ENCODE measurements at places on chromosomes 4 and X.

DNA sequence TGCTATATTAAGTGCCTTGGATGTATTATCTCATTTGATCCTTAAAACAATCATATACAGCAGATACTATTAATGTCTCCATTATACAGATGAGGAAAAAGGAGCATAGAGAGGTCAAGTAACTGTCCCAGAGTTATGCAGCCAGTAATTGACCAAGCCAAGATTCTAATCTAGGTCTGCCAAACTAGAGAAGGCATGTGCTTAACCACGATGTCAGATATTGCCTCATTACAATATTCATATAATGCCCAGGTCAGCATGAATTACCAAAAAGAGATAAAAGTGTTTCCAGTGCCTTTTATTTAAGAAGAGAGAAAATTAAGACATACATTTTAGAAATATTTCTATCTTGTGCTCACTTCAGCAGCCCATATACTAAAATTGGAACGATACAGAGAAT is 7.1 kb downstream of the ARHGEF6 start:
- no peak for DNase-seq

- peak; percentile 88 for DNase-seq
Measured at GRCh38 chr4:7630568-7631287, 196.0 kb upstream of the PSAPL1 start.

DNA sequence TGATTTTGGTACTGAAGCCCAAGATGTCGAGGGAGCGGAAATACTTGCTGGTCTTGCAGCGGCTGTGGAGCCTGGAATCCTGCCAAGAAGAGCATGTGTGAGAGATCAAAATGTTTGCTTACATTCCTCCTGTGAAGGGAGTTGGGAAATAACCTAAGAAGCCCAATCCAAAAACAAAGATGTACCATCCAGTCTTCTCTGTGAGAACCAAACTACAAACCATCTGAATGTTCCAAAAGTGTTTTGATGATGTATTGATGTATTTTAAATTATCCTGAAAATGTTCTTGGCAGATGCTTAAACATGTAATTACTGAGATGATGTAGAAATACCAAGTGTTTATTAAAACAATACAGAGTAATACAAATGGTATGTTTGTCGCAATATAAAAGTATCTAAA is 10.1 kb upstream of the ADH1A start:
- DNase-seq: peak; percentile 7

GRCh38 chr4:20026456-20026855 is 225.2 kb upstream of the SLIT2 start:
- DNase-seq: no peak

DNA sequence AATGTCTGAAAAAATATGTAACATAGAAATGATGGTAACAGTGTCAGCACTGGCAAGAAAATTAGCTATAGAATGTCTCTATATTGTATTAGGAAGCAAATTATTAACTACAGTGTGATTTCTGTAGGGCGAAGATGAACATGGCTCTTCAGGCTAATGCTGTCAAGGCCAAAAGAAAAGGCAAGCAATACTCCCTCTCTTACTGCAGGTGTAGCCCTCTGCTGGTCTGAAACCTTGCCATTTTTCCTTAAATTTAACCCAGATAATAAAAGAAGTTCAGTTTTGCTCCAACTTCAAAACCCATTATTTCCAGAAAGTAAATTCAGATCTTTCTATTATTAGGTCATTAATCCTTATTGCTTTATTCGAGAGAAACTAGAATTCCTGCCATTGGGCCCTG is 215.9 kb downstream of the LRBA start:
- DNase-seq: peak; percentile 5

GRCh38 chr4:138938366-138938690 is 77.3 kb upstream of the NOCT start:
- peak; percentile 52 for DNase-seq

GRCh38 chr4:125735102-125735501 is 420.3 kb downstream of the FAT4 start:
- peak; percentile 83 for DNase-seq

GRCh38 chr4:84582302-84582987 is 482 bp upstream of the CDS1 start:
- DNase-seq: no peak

- DNase-seq: no peak
Measured at GRCh38 chr4:33262824-33263223, 2542.7 kb downstream of the PCDH7 start.

GRCh38 chr4:94852616-94853015 is 94.9 kb downstream of the BMPR1B start:
- DNase-seq: no peak

GRCh38 chr4:187921946-187922623 is 73.5 kb upstream of the ZFP42 start:
- DNase-seq: no peak

- DNase-seq: no peak
Measured at GRCh38 chr4:36206603-36207311, 37.6 kb downstream of the ARAP2 start.

DNA sequence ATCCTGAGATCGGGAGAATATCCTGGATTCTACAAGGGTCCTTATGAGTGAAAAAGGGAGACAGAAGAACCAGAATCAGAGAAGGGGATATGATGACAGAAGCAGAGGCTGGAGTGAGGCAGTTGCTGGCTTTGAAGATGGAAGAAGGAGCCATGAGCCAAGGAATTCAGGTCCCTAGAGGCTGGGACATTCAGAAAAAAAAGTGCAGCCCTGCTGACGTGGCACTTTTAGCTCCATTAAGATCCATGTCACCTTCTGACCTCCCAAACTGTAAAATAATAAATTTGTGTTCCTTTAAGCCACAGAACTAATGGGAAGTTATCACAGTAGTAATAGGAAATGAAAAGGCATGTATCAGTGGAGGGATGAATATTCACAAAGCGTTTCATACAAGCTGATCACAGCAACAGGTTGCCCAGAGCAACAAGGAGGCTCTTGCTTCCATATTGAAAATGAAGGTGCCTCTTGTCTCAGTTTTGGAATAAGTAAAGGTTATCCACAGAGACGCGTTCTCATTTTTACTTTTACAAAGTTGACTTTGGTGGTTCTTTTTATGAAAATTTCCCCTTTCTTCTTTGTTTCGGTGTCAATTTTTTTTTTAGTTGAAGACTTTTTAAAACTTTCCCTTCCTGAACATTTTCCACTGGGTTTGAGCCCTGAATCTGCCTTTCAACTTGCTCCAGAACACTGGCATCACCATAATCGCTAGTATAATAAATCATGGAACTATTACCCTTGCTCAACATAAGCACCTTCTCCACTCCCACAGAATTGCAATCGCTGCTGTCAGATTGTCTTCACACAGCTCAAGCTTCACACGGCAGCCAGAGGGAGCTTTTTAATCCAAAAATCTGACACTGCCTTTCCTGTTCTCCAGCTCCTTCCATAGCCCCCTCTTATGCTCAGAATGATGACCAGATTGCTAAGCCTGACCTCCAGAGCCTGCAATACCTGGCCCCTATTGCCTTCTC is 127.6 kb upstream of the RBPJ start:
- no peak for DNase-seq

DNA sequence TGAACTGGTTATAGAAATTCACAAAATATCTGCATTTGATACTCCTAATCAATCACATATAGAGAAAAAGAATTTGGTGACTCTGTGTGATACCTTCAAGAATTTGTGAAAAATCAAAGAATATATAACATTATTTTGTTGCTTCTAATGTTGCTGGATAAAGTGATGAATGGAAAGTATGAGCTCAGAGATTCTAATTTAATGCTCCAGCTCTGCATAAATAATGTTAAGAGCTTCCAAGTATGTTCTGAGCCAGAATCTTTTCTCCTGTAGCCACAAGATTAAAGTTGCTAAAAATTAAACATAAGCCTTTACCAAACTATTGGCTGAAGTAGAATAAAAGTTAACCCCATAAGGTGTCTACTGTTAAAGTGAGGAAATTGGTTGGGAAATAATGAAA is 294.7 kb upstream of the CT83 start:
- DNase-seq: no peak

DNA sequence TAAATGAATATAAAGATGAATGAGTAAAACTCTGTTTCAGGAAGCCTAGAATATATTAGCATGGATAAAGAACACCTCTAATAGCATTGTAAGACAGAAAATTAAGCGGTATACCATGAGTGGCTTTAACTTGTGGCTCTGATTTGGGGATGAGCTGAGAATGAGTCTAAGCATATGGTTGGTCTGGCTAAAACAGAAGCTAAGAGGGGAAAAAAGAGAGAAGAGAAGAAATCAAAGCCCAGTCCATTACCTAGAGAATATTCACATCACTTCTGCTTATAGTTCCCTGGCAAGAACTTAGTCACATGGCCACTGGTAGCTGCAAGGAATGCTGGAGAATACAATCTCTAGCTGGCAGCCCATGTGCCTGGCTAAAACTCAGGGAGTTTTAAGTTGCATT is 414.5 kb downstream of the PRDM5 start:
- DNase-seq: no peak

- no peak for DNase-seq
Measured at GRCh38 chr4:187396106-187396505, 599.5 kb upstream of the ZFP42 start.

DNA sequence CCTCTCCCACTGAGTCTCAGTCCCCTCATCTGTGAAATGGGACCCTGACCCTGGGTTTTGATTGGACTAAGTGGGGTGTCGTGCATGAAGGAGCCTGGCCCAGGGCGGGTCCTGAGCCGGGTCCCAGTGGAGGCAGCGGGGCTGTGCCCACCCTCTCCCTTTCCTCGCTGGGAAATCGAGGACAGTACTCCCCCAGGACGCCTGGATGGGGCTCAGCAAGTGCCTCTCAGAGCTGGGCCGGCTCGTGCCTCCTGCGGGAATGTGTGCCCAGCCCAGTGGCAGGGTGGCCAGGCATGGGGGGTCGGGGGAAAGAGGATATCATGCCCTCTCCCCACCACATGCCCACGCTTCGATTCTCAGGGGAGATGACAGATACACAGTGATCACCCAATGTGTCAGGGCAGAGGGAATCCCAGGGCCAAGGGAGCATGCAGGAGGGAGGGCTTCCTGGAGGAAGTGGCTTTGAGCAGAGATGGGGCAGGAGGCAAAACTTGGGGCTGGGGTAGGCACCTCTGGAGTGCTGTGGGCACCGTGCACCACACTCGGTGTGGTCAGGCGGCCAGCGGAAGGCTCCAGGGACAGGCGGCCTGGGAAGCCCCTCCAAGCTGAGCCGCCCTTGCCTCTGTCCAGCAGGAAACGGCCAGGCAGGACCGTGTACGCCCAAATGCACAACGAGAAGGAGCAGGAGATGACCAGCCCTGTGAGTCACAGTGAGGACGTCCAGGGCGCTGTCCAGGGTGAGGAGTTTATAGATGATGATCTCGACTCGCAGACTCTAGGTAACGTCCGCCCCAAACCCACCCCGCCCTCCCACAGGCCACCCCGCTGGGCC is 203.0 kb downstream of the AFAP1 start:
- peak; percentile 41 for DNase-seq

- no peak for DNase-seq
Measured at GRCh38 chr4:43485196-43485595, 592.7 kb downstream of the GRXCR1 start.

GRCh38 chr4:168716406-168717129 is 219.7 kb downstream of the PALLD start:
- peak; percentile 30 for DNase-seq

GRCh38 chr4:60522265-60522664 is 677.9 kb upstream of the ADGRL3 start:
- DNase-seq: no peak

GRCh38 chrX:13797512-13797911 is 19.4 kb downstream of the GPM6B start:
- no peak for DNase-seq

DNA sequence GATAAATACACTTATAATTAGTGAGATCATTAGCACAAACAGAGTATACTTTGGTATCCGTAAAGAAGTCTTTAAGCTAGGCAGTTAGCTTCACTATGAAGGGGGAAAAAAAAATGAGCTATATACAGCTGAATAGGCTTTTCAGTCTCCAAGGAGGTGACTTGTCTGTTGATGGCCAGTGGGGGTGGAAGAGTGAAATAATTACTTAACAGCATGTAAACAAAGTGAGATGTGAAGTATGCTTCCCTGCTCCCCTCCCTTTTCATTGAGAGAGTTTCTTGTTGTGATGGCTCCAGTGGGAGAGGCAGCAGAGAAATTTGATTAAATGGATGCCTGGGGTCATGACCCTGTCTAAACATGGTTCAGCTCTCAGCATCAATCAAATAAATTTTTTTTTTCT is 180.9 kb downstream of the DACH2 start:
- no peak for DNase-seq

GRCh38 chr4:56619816-56620215 is 61.3 kb downstream of the HOPX start:
- DNase-seq: no peak

GRCh38 chr4:8473198-8473919 is 32.8 kb downstream of the TRMT44 start:
- no peak for DNase-seq

DNA sequence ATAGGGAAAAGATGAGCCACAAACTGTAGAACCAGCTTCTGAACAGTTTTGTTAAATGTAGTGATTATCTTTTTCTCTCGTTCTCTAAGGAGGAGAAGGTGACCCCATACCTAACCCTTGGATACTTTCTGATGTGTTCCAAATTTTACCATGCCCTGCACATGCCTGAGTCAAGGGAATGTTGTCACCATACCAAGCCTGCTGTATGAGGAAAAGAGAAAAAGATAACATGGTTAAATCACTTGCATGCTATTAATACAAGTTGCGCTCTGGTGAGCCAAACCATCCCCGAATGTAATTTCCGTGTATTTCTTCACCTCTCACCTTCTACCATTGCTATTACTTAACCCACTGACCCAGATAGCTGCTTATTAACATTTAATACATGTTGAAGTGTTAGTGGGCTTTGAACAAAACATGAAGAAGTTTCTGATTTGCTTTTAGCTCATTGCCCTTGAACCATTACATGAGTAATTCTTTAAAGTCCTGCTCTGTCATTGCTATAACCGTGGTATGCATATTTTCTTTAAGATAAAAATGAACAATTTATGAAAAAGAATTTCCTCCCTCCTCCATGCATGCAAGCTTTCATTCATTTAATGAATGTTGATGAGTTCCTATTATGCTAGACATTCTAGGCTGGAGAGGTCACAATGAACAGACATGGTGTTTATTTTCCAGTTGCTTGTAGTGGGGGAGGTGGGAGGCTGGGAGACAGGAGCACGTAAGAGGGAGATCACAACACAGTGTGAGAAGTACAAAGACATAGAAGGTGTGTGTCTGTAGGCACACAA is 13.6 kb upstream of the KIT start:
- DNase-seq: no peak

DNA sequence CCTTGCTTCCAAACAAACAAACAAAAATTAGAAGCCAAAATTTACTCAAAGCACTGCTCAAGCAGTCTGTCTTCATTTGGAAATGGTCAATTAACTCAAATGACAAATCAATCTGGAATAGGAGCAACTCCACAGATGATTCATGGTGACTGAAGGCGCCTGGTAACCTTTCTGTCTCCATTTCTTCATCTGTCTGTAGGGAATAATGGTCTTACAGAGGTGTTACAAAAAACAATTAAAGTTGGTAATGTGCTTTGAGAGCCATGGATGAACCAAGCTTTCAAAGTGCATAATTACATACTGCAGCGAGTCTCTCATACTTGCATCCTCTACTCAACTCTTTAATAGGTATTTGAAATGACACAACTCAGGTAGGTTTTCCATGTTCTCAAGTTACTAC is 38.3 kb upstream of the STAG2 start:
- no peak for DNase-seq

- no peak for DNase-seq
Measured at GRCh38 chrX:149370097-149370496, 135.0 kb downstream of the IDS start.

GRCh38 chr4:78599931-78600375 is 48.4 kb downstream of the ANXA3 start:
- DNase-seq: peak; percentile 66
